ENCODE measurements at places on chromosomes 6 and 20. TPM values are rescaled to one million over a fixed set of nuclear protein-coding genes. Genes with fewer than 3 reads are reported as not detected.

The BNIP5 gene
- total RNA-seq, result not detected

The FRMD1 gene
- total RNA-seq, result not detected

The TNXB gene
- 1.2 TPM for total RNA-seq

The SPATA2 gene
- 6.7 TPM for total RNA-seq

DNA sequence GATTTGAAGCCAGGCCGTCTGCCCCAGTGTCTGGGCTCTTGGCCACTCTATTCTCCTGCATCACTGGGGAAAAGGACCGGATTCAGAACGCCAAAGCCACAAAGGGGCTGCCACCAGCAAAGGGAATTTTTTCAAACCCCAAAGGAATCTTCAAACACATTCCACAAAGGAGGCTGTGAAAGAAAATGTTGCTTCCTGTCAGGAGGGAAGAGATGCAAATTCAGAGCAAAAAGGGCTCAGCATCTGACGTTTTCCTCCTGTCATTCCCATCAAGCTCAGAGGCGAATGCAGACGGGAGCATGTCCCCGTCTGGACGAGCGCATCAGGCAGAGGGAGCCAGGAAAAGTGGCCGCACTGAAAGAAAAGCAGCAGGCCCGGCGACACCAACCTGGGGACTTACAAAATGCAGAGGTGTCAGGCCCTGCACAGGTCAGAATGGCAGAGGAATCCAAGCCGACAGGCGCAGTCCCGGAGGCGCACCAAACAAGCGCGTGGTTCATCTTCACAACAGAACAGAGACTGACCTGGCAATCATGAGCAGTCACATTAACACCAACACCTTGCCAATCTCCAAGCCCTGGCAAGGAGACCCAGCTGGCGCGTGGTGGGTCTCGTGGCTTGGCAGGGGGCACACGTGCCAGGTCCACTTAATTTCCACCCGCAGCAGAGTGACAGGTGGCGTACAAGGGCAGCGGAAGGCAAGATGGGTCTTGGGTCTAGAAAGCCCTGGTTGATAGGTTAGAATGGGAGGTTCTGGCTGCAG is 62.8 kb downstream of the GRM4 start:
- no peak for DNase-seq

DNA sequence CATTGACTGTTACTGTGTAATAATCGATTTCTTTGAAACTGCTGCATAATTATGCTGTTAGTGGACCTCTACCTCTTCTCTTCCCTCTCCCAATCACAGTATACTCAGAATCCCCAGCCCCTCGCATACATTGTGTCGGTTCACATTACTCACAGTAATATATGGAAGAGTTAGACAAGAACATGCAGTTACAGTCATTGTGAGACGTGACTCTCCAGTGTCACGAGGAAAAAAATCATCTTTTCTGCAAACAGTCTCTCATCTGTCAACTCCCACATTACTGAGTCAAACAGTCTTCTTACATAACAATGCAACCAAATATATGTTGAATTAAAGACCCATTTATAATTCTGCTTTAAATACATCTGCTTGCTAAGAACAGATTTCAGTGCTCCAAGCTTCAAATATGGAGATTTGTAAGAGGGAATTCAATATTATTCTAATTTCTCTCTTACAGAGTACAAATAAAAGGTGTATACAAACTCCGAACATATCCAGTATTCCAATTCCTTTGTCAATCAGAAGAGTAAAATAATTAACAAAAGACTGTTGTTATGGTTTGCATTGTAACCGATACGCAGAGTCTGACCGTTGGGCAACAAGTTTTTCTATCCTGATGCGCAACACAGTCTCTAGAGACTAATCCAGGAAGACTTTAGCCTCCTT is 113.3 kb downstream of the TMEM242 start:
- no peak for DNase-seq

GRCh38 chr20:63504642-63505041 is 5.8 kb upstream of the EEF1A2 start:
- no peak for DNase-seq

DNA sequence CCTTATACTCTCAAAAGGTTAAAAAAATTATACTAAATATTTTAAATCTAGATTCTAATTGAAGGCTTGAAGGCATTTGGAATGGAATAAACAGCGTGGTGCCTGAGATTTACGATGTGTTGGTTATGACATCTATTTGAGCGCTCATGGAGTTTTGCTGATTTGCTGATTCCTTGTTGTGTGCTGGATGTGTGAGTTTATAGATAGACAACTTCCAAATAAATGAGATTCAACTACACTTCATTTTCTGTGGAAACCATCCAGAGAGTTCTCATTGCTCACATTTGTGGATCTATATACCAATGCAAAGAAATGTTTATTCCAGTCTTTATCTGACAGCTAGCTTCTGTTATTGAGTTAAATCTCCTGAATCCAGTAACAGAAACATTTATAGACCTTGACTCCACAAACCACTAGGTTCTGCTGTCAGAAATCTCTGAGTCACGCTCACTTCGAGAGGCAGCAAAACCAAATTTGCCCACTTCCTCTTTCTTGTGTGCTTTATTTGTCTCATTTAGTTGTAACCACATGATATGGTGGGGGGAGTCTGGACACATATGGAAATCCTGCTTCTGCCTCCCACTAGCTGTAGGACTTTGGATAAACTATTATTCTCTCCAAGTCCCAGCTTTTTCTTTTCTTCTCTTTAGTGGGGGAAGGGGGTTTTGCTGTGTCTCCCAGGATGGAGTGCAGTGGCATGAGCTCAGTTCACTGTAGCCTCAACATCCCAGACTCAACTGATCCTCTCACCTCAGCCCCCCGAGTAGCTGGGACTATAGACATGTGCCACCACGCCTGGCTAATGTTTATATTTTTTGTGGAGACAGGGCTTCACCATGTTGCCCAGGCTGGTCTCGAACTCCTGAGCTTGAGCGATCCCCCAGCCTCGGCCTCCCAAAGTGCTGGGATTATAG is 54.5 kb downstream of the IPCEF1 start:
- peak; percentile 77 for DNase-seq

- DNase-seq, result no peak
These were observed 107.0 kb downstream of the TRERF1 start for GRCh38 chr6:42344756-42345155.

- no peak for DNase-seq
These were observed 11.4 kb downstream of the ZC3H12D start for GRCh38 chr6:149473080-149474052.

DNA sequence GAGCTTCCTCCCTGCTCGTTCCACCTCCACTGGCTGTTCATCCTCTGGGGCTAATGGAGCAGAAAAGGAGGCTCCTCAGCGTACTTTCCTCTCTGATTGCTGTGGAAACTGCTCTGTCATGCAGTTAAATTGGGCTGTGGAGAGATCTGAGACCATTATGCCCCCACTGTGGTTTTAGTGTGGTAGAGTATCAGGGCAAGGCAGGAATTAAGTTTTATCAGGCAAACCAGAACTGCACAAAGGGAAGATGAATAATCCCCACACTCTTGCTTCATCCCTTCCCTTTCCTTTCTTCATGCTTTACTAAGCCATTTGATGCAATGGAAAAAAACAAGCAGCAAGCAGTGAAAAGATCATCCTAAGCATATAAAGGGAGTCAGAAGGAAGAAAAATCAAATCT is 11.9 kb upstream of the ME1 start:
- DNase-seq, result peak; percentile 7

DNA sequence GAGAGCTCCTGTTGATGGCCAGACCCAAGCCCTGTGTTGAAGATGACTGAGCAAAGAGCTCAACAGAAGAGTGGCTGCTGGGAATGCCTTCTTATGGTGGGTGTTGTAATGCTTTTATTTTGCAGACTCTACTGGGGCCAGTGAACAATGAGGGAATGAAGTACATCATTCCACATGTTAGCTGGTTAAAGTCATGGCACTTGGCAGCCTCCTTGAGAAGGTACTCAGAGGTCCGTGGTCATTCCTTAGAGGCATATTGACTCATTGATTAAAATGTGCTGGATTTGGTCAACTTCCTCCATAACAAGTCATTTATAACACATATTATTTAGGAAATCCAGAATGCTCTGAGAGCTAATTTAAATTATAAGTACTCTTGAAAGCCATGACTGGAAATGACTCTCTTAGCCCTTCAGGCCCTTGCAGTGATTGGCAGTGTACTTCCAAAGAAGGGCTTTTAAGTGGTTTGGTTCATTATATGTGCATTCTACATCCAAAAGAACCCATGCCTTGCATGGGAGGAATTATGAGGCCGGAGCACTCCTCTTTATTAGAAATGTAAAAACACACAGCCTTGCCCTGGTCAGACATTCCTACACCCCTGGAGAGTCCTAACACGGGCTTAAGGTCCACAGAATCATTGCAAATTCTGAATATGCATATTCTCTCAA is 976.9 kb downstream of the KIF16B start:
- no peak for DNase-seq

- no peak for DNase-seq
These were observed 22.4 kb upstream of the TMEM217 start for GRCh38 chr6:37280162-37280887.

GRCh38 chr6:109447878-109448555 is 7.5 kb downstream of the SMPD2 start:
- DNase-seq, result no peak

DNA sequence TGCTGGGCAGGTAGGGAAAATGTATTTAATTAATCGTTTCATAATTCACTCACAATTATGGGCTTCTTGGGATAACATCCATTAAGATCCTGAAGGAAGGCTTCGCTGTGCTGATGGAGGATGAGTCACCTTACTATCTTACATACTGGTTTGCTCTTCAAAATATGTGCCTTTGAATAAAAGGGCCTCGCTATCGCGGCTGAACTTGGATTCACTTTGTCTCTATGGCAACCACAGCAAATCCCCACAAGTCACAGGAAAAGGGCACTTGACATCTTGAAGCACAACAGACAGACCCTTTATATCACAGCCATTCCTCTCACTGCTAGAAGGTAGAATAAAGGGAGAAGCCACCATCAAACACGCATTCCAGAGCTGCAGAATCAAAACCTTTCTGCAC is 141.3 kb upstream of the MYLIP start:
- no peak for DNase-seq

GRCh38 chr6:73043446-73043845 is 181.8 kb downstream of the KHDC1L start:
- DNase-seq, result no peak
